Activated T-helper 9 cell treated with anti-CD3 and anti-CD28 coated beads, Interleukin-2, amount 50 U/mL, for 16 hours (primary cell): ENCODE measurements at places on chromosomes 2 and 18.

- DNase-seq: no peak
Observed at GRCh38 chr2:18118703-18119102, 240.2 kb downstream of the KCNS3 start.

- DNase-seq: no peak
Observed at GRCh38 chr2:241944821-241945220, 75.3 kb downstream of the RTP5 start.

DNA sequence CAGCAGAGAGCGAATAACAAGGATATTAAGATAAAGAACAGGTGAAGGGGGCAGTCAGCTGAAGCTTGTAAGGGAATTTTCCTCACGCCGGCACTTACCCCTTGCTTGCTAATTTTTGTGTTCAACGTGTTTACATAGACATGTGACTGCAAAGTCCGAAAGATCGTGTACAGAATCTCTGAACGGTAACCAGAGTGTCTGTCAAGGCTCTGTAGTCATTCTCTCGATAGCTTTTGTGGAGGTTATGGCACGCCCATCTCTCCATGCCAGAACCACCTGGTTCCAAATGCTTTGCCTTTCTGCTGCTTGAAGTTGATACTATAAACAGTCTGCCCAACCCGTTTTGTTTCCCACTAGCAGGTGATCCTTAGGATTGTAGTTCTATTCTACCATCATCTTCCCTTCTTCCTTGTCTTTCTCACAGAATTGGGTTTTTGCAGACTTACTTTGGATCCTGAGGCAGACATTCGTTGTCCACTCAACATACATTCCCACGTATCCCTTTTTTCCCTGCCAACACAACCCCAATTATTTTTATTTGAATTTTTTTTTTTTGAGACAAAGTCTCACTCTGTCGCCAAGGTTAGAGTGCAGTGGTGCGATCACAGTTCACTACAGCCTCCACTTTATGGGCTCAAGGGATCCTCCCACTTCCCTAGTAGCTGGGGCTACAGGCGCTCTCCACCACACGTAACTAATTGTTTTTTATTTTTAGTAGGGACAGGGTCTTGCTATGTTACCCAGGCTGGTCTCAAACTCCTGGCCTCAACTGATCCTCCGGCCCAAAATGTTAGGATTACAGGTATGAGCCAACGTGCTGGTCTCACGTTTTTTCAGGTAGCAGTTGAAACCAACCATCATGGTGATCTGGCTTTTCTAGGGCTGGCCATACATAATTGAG, 1.3 kb upstream of the USP34 start:
- DNase-seq: peak; percentile 2

DNA sequence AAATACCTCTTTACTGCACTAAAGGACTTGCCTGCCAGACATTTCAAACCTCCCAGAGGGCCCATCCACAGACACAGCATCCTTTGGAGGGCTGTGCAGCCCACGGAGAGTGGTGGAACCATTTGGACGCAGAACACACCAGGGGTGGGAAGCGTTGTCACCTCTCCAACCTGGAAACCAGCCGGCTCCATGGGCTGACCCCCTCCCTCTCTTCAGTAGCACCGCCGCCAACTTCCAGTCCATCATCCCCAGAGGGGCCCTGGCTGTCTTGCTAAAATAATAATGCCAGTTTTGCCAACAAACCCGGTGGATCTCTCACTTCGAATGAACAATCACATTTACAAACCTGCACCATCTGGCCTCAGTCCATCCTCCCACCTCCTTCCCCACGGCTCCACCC, 203.9 kb downstream of the FBXO15 start:
- no peak for DNase-seq

GRCh38 chr2:67899187-67899586, 163.6 kb downstream of the C1D start:
- no peak for DNase-seq
